ENCODE measurements at places on chromosomes 2 and 18. TPM values are rescaled to one million over a fixed set of nuclear protein-coding genes. Genes with fewer than 3 reads are reported as not detected.

C2orf81 gene
- total RNA-seq, result 0.19 TPM

KCNF1 gene
- 0.09 TPM for total RNA-seq

ZNF521 gene
- 78.2 TPM for total RNA-seq

TAF1B gene
- 18.0 TPM for total RNA-seq

TMEM178A gene
- total RNA-seq, result 0.56 TPM

FOXI3 gene
- not detected for total RNA-seq

OSR1 gene
- not detected for total RNA-seq

KIAA2012 gene
- not detected for total RNA-seq

CD8B2 gene
- total RNA-seq, result not detected

RIT2 gene
- not detected for total RNA-seq

BOK gene
- 51.2 TPM for total RNA-seq

ALKAL2 gene
- total RNA-seq, result not detected

SLC38A11 gene
- total RNA-seq, result not detected

PLA2R1 gene
- total RNA-seq, result 20.0 TPM

ARHGEF33 gene
- total RNA-seq, result 0.38 TPM

ACKR3 gene
- 14.4 TPM for total RNA-seq

MALT1 gene
- 11.2 TPM for total RNA-seq

TAF4B gene
- total RNA-seq, result 3.4 TPM

XRCC5 gene
- 290 TPM for total RNA-seq

TMEM163 gene
- 6.6 TPM for total RNA-seq

Data from endothelial cell of coronary artery (primary cell).